ENCODE measurements at places on chromosomes 2 and 18.
A peak's percentile ranks its signal among the peaks of the same experiment; 100 is the strongest.

- no peak for DNase-seq
Observed at GRCh38 chr2:215613280-215613679, 177.4 kb upstream of the FN1 start.

DNA sequence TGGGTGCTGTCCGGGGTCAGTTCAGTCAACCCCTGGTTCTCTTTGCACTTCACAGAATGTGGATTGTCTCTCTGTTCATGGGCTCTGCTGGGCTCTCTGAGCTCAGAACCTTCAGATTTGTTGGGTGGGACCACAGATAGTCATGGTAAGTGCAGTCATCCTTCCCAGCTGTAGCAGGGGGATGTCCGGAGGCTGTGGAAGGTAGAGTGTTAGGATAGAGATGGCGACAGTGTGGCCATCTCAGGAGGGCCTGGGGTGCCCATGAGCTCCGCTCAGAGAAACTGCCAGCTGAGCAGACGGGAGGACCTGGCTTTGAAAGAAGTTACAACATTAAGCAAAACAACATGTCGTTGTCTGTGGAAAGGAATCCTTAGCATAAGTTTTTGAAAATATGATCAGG, 149.8 kb downstream of the FAM210A start:
- DNase-seq: no peak

DNA sequence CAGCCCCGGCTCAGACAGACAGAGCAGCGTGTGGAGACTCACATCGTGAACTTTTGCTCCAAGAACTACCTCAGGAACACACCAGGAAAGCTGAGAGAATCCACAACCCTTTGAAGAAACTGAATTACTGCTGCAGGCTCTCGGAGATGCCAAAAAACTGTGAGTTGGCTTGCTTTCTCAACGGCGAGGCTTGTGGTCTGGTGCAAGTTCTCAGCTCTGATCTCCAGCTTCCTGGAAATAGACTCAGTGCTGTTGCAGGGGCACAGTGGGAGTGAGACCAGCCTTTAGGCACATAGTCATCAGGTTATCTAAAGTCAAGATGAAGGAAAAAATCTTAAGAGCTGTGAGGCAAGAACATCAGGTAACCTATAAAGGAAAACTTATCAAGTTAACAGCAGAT, 273.7 kb upstream of the LRATD1 start:
- no peak for DNase-seq

DNA sequence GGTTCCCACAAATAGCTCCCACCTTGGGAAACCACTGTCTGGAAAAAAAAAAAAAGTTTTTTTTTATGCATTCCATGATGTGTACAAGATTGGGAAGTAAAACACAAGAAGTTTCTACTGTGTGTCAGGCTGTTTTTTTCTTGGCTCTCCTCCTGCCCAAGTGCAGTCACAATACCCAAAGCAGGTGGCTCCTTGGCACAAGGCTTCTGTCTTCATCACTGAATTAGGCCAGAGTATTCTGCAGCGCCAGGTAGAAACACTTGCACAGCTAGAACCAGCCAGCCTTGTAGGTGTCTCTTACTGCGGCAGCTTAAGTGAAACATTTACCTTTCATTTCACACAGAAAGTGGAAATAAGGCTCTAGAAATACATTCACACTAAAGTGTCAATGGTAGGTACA, 23.8 kb upstream of the MAL start:
- no peak for DNase-seq

DNA sequence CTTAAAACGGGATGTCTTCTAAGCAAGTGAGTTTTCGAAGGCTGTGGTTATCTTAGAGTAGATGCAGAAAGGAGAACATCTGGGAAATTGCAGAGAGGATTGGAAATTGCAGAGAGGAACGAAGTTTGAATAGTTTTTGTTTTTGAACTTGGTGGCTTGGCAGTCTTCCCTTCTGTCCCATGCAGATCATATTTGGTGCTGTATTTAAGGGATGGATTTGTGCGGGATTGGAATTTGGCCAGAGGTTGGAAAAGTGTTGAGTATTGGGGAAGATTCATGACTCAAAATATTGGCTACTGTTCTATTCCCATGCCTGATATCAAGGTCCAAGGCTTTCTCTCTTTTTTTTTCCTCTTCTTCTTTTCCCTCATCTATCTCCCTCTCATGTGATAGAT, 18.2 kb downstream of the PTPRM start:
- DNase-seq: no peak

- DNase-seq: peak; percentile 72
Observed at GRCh38 chr2:3423492-3424170, 44.1 kb downstream of the TRAPPC12 start.

- DNase-seq: no peak
Observed at GRCh38 chr2:149152469-149152953, 114.0 kb downstream of the LYPD6B start.

DNA sequence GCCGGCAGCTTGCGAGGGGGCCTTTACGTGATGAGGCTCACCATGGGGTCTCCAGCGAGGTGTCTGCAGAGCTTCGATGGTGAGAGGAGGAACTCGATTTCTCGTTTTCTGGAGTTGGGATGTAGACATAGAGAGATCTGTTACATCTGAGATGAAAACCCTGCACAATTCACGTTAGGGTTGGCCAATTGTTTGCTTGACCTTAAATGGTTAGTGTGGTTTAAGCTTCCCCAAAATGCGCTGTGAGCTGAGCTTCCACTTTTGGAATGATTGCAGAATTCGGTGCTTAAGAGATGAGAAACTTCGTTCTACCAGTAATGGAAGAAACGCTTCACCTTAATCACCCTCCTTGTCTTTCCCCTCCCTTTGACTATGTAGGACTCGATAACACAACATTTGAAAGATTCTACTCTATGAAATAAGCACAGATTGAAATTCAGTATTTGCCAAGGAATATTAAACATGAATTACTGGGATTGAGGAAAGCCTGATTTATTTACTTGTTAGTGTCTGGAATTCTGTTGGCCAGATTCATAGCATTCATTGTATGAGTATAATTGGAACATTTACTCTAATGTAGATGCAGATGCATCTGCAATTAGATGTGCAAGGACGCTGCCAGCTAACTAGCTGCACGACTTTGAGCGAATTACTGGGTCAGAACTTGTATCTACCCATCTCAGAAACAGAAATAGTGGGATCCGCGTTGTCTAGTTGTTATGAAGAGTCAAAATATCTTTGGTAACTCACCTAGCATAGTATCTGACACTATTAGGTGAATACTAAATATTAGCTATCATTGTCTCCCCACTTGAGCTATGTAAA, 1.6 kb upstream of the KLF7 start:
- no peak for DNase-seq

DNA sequence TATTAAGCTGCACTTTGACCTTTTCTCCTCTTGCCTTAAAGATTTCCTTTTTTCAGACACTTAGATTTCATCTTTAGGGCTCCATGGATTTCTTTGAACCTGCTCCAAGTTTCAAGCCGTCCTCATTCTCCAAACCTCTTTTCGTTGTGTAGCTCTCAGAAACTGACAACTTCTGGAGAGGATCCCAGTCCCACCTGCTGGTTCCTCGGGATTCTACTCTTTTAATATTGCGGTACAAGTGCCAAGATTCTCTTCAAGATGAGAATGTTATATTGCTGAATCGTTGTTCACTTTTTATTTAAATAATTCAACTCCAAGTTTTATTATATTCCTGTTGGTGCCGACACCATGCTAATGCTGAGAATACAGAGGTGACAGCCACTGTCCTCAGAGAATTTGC, 141.1 kb downstream of the CDH20 start:
- no peak for DNase-seq

DNA sequence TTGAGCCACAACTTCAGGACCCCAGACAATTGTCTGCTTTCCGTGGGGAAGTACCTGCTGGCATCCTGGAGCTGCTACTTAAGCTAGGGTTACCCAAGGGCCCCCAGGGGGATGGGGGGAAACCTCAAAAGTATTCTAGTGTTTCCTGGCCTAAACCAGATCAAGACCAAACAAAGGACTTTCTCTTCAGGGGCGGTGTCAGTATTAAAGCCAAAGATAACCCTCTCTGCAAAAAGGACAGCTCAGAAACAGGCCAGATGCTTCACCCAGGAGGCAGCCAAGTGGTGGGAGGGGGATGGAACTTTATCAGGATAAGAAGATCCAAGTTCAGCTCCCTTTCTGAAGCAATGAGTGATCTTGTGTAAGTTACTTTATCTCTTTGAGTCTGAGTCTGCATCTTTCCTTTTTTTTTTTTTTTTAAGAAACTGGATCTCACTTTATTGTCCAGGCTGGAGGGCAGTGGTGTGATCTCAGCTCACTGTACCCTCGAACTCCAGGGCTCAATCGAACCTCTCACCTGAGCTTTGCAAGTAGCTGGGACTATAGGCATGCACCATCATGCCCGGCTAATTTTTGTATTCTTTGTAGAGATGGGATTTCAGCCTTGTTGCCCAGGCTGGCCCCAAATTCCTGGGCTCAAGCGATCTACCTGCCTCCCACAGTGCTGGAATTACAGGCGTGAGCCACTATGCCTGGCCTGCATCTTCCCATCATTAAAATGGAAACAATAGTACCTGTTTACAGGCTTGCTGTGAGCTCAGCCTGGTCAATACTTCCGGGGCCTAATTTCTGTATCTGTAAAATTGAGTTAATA, 151.8 kb upstream of the PTPRM start:
- DNase-seq: no peak

DNA sequence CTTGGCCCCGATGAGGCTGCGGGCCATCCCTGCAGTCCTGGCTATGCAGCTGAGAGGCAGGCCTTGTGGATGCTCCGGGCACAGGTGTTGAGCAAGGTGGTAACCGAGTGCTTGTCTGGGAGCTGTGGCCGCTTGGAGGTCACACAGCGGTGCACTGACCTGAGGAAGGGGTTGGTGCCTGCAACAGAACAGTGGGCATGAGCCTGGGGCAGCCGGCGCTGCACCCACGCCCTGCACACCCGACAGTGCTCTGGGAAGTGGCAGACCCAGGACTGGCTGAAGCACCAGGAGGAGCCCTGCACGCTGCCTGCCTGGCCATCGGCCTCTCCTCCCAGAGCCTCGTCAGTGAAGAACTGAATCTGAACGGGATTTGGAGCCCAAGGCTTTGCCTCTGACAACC, 8.2 kb upstream of the POTEE start:
- no peak for DNase-seq

DNA sequence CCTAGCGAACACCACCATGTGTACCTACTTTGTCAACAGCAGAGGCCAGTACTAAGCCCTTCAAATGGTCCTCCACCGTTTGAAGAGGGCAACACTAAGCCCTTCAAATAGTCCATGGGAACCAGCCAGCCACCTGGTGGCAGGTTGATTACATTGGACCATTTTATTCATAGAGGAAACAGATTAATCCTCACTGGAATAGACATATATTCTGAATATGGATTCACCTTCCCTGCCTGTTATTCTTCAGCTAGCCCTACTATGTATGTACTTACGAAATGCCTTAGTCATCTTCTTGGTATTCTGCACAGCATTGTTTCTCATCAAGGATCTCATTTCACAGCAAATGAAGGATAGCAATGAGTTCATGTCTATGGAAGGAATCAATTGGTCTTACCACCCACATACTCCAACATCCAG, 10.0 kb upstream of the ZNF396 start:
- no peak for DNase-seq
